Amygdala (tissue), 56 donors: ENCODE measurements at places on chromosomes 4 and X.

DNA sequence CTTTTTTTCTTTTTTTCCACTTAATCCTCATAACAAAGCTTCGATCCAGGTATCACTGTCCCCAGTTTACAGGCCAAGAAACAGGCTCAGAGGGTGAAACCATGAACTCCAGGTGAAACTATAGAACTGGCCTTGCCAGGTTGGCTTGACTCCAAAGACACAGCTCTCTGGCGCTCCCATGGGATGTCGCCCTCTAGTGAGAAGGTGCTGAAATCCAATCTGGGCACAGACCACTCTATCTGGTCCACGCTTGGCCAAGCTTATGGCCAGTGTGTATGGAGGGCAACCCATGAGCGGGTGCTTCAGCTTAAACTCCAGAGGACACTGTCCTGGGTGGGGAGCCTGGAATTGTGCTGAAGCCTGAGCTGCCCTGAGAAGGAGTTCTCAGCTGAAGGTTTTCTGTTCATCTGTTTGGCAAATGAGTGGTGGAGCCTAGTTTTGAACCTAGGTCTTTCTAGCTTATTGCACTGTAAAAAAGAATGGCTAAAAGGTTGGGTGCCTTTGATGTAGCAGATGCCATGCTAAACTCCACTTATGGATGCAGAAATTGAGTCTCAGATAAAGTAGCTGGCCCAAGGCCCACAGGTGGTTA lies 70.5 kb downstream of the SEL1L3 start:
- DNase-seq: no peak

DNA sequence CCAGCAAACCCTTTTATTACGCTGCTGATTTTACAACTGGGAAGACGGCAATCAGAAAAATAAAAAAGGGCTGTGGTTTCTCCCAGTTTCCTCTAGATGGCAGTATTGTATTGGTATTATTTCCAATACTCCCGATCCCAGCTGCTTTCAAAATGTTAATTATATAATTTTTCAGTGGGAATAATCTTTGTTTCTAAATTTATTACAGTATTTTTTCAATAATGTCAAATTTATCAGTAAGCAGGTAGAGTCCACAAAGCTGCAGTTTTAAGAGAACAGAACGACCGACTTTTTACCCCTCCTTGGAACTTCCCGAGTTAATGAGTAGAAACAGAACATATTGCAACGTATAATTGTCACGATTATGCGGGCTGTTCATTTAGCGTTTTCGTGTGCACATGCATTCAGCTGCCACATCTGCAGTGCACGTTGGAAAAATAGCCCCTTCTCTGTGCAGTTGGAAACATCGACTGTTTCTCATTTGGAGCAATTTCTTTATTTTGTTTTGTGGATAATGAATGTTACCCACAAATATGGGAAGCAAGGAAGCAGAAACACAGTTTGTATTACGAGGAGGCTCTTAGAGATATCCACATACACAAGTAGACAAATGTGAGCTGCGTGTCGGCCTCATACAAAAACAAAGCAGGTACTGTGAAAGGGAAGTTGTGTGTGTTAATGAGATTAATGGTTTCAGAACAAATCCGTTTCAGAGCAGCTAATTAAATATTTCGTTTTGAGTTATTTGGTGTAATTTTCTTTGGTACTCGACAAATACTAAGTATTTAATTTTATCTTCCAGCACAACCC lies 188.0 kb downstream of the STIM2 start:
- no peak for DNase-seq

- no peak for DNase-seq
Observed at GRCh38 chrX:19515615-19516105, 352 bp upstream of the MAP3K15 start.

- DNase-seq: no peak
Observed at GRCh38 chr4:104524591-104524990, 29.9 kb upstream of the CXXC4 start.

GRCh38 chrX:110966839-110967238 lies 129.2 kb upstream of the PAK3 start:
- no peak for DNase-seq

DNA sequence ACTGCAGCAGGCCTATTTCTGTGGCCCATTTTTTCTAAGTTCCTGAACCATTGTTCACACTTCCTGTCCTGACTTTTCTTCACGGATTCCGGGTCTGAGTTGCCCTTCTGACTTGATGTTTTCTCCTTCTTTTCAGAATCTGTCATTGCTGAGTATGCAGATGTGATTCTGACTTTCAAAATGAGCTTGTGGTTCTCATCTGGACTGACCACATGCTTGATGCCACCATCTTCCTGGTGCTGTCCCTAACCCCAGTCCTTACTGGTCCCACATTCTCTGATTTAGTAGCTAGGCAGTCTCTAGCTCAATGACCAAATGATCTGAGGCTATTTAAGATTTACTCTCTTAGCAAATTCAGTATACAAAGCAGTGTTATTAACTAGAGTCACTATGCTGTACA lies 822.3 kb upstream of the TENM3 start:
- no peak for DNase-seq

- no peak for DNase-seq
Observed at GRCh38 chr4:112329672-112330375, 32.7 kb downstream of the ALPK1 start.

DNA sequence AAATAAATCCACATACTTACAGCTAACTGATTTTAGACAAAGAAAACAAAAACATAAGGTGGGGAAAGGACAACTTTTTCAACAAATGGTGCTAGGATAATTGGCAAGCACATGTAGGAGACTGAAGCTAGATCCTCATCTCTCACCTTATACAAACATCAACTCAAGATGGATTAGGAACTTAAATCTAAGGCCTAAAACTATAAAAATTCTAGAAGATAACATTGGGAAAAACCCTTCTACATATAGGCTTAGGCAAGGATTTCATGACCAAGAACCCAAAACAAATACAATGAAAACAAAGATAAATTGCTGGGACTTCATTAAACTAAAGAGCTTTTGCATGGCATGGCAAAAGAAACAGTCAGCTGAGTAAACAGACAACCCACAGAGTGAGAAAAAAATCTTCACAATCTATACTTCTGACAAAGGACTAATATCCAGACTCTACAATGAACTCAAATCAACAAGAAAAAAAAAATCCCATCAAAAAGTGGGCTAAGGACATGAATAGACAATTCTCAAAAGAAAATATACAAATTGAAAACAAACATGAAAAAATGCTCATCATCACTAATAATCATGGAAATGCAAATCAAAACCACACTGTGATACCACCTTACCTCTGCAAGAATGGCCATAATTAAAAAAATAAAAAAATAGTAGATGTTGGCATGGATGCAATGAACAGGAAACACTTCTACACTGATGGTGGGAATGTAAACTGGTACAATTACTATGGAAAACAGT lies 14.1 kb upstream of the AFP start:
- no peak for DNase-seq

DNA sequence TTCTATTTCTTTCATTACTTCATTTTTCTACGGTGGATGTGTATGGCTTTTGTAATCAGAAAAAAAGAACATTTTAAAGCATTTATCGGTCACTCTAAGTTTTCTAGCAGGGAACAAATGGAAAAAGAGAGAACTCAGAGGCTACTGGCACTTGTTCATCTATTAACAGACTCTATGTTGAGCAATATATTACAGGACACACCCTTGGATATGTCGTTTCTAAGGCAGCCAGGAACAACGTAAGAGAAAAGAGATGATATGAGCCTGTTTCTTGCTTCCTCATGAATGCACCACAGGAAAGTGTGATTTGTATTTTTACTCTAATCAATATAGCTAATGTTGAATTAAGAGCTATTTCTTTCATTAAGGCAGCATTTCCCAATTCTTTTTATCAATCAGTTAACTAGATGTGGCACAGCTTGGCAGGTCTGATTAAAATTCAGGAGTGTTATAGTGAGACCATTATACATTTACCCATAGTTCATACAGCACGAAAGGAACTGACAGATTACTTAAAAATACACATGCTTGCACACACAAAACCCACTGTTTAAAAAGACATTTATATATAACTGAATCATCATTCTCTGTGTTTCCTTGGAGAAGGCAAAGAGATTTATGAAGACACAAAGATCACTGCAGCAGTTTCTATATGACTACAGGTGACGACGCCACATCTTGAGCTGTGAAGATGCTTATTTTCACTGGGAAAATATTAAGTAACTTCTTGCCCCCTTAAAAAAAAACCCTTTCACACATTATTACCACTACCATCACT lies 13.0 kb downstream of the RAB9B start:
- DNase-seq: no peak

DNA sequence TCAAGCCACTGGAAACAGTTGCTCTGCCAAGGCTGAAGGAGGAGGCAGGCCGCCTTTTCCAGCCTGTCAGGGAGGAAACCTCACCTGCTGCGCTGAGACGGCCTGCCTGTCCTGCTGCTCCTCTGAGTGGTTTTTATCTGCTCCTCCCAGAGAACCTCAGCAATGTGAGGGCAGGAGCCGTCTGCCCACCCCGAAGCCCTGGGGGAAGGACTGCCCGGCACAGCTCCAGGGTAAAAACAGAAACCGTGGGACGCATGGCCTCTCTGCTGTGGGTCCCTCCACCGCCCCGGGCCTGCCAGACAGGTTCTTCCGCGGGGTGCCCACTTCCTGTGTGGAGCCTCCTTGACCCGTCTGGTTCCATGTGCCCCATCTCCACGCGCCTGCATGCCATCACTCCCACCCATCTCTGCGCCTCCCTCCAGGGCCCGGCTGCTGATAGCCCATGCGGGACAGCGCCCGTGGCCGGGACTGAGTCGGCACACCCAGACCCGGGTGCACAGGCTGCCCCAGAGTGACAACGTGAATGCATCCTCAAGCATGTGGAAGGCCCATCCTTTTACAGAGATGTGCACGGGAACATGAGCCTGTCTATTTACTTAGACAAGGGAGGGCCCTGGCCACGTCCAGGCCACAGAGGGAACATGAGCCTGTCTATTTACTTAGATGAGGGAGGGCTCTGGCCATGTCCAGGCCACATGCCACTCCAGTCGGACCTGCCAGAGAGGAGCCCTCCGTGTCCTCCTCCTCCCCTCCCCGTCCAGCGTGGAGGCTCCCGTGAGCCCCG lies 4.0 kb upstream of the SLC49A3 start:
- DNase-seq: no peak

DNA sequence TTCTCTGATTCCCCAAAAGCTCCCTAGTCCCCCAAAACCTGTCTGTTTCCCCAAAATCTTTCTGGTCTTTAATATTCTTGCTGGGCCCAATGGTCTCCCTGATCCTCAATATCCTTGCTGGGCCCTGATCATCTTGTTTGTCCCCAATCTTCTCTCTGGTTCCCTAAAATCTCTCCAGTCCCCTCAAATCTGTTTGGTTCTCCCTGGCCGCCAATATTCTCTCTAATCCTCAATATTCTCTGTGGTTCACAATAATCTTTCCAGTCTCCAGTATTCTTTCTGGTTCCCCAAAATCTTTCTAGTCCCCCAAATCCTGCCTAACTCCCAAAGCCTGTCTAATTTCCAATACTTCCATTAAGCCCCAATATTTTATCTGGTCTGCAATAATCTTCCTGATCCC lies 18.5 kb downstream of the P2RY8 start:
- DNase-seq: no peak

DNA sequence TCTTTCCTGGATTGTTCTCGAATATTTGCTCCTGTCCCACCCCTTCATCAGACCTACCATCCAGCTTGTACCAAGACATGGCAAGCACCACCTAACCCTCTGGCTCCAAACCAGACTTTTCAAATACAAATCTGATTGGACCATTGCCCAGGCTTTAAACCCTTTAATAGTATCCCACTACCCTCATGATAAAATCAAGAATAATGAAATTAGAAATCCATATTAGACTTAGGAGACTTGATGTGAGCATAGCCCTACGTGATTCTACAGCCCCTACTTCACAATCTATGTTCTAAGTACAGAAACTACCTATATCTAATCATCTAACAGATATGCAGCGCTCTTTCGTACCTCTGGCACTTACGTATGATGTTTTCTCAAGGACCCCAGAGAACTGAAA lies 375.2 kb upstream of the CPEB2 start:
- no peak for DNase-seq

DNA sequence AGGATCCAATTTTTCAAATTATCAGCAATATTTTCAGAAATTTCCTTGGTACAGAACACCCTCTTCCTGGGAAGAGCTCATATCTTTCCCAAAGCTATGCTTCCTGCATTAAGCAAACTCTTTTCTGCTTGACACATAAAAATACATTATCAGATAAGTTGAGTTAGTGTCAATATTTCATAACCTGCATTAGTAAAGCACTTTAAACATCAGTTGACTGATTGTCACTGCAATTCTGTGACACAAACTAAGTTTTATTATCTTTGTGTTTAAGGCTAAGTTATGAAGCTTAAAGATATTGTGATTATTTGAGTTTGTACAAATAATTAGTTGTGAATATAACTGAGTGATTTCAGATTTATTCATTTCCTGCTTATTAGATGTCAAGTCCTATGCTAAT lies 1045.4 kb upstream of the GRID2 start:
- DNase-seq: no peak

DNA sequence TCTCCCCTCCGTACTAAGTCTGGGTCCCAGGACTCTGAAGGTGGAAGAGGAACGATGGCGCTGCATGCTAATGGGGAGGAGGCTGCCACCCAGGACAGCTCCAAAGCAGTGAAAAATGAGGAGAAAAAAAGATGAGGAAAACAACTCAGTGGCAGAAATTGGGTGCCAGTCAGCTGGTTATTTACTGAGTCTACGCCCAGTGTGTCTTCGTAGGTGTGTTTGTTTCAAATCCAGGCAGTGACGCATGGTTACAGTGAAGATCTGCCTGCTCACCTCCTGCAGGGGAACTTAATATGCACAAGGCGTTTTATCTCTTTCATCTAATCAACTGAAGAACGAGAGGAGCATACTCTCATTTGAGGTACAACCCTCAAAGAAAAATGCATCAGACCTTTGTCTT lies 70.9 kb upstream of the FBXW7 start:
- no peak for DNase-seq

DNA sequence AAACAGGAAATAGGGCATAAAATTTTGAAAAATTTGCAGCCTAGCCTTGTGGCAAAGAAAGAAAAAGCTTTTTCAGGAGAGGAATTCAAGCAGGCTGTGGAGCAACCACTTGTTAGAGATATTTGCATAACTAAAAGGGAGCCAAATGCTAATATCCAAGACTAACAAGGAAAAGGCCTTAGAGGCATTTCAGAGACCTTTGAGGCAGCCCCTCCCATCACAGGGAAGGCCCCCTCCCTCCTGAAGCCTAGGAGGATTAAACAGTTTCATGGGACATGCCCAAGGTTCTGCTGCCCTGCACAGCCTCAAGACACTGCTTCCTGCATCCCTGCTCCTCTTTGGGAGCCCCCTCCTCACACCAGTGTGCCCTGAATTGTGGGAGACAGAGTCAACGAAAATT lies 275.4 kb upstream of the SFRP2 start:
- no peak for DNase-seq
